Activated CD8-positive, alpha-beta memory T cell treated with anti-CD3 and anti-CD28 coated beads for 4 hours (primary cell): ENCODE measurements at places on chromosomes 2 and 18.

GRCh38 chr2:136034629-136035028 is 49.2 kb upstream of the DARS1 start:
- DNase-seq, result no peak

DNA sequence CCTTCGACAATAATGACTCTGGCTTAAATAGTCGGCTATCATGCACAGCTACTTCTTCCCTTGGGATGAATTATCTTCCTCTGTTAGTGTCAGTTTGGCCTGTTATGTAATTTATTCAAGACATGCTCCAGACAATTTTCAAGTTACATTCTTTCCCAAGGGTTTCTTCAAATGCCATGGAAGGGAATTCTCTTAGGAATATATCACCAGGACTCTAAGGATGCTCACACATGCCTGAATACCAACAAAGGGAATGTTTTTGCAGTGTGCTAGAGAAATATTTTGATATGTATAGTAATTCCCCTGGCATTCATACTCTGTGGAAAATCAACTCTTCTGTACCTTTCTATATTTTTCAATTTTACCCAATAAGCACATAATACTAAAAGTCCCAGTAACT is 286.0 kb upstream of the KYNU start:
- DNase-seq, result no peak

DNA sequence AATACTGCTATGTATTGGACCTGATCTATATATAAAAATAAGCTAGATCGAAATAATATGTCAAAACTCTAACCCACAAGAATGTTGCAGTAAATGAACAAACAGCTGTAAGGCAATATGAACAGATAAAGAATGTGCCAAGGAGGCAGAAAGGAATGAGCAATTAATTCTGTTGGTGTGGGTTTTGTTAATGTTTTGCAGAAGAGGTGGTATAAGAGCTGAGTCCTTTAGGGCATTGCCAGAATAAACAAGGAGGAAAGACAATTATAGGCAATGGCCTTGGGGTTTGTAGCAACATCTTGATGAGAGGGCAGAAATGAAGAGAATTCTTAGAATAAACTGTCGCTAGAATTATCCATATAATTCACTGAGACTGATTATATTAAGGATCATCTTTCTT is 240.9 kb upstream of the GULP1 start:
- DNase-seq, result no peak

DNA sequence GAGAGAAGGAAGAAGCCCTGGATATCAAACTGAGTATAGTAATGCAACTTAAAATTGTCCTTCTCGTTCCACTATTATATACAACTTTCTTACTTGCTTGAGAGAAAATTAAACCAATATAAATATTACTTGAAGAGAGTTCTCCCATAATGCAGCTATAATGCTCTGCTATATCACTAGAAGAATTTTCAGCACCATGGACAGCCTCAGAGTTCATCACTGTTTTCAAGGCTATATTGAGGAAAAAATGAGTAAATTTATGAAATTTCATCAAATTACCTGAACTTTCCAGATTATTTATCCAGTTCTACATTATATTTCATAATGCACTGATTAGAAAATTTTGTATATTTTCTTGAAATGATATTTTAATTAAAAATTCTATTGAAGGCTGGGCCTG is 1053.5 kb upstream of the FAM98A start:
- no peak for DNase-seq

GRCh38 chr2:134408386-134408785 is 154.5 kb downstream of the MGAT5 start:
- DNase-seq, result no peak

DNA sequence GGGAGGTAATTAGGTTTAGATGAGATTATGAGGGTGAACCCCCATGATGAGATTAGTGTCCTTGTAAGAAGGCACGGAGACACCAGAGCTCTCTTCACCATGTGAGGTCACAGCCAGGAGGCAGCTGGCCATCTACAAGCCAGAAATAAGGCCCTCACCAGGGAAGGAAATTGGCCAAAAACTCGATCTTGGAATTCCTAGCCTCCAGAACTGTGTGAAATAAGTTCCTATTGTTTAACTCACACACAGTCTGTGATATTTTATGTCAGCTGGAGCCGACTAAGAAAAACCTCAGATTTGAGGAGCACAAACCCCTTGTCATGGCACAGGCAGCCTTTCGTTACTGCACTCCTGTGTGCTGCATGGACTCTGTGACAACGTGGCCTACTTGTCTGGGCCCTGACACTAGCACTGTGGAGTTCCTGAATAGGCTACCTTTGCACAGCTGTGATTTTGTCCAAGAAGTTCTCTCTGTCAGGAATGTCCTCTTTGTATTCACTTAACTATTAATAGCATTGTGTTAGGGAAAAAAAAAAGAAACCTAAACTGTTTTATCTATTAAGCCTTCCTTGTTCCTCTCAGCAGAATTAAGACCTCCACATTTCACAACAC is 319.8 kb downstream of the TDRD15 start:
- DNase-seq, result no peak

- no peak for DNase-seq
Measured at GRCh38 chr2:183126635-183127034, 2.4 kb downstream of the NUP35 start.

DNA sequence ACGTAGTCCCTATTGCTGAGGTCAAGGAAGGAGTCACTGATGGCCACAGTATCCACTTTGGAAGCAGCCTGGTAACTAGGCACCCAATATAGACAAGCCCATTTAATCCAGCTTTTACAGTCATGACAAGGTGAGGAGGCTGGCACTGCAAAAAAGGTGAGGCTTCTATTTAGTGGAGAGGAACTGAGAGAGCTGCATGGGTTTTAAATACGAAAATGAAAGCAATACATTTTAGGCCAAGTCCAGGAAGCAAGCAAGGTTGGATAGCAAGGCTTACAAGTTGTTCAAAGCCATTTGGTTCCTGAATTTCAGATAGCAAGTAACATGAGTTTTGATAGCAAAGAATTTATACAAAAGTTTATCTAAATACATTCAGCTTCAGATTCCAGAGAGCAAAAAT is 80.4 kb downstream of the SGPP2 start:
- DNase-seq, result no peak

DNA sequence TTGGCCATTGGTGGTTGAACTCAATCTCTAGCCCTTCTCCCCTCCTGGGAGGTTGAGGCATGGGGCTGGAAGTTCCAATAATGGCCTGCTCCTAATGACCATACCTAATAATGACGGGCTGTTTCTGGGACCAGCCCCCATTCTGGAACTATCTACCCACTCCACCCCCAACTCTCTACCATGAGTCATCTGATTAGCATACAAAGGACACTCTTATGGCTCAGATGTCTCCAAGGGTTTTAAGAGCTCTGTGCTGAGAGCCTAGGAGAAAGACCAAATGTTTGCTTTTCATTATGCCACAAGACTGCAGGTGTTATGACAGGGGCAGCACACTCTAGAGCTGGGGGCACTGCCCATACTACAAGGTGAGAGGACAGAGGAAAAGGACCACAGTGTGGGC is 137.0 kb upstream of the NCKAP5 start:
- DNase-seq, result no peak

- no peak for DNase-seq
Measured at GRCh38 chr2:218569661-218570500, 1.2 kb downstream of the CNOT9 start.

DNA sequence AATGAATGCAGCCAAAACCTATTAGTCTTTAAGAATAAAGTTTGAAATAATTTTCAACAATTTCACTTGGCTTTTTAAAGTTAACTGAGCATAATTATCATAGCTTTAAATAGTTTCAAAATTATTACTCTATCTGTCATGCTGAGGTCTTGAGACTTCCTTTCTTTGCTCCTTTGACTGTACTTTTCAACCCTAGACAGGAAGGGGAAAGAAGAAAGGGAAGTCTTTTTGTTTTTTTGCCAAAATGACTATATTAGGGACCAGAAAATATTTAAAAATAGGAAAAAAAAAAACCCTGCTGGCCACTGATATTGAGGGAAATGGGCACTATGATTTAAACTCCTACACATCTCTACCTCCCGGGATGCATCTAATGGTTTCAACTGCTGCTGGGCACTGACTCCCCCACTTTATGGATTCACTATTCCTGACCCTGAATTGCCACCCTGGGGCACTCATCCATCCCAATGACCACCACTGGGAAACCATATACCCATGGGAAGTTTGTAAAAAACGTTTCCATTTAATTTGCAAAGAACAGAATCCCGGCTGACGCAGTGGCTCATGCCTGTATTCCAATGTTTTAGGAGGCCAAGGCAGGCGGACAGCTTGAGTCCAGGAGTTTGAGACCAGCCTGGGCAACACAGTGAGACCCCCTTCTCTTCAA is 50.5 kb downstream of the GAREM1 start:
- no peak for DNase-seq

DNA sequence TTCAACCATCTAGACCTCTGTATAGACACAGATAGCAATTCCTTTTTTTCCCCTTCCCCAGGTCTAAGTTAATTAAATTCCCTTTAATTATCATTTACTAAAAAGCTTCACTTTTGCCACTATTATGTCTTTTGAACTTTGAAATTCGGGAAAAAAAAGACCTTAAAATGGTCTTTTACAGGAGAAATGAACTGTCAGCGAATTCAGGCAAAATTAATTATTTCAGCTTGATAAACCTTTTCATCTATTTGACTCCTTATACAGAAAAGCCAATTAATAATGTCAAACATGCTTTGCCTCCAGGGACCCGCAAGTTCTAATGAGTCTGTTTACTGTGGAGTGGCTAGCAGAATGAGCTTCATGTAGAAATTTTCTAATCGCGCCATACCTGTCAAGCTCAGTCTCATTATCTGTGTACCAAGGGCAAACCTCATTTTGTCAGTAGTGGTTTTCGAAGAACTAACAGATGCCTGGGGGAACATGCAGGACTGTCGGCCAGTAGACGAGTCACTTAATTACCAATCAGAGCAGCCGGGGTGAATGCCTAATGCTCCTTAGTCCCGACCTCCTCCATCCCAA is 287.7 kb downstream of the INSIG2 start:
- no peak for DNase-seq
